ENCODE measurements at places on chromosomes 3 and 15.
A peak's percentile ranks its signal among the peaks of the same experiment; 100 is the strongest.

DNA sequence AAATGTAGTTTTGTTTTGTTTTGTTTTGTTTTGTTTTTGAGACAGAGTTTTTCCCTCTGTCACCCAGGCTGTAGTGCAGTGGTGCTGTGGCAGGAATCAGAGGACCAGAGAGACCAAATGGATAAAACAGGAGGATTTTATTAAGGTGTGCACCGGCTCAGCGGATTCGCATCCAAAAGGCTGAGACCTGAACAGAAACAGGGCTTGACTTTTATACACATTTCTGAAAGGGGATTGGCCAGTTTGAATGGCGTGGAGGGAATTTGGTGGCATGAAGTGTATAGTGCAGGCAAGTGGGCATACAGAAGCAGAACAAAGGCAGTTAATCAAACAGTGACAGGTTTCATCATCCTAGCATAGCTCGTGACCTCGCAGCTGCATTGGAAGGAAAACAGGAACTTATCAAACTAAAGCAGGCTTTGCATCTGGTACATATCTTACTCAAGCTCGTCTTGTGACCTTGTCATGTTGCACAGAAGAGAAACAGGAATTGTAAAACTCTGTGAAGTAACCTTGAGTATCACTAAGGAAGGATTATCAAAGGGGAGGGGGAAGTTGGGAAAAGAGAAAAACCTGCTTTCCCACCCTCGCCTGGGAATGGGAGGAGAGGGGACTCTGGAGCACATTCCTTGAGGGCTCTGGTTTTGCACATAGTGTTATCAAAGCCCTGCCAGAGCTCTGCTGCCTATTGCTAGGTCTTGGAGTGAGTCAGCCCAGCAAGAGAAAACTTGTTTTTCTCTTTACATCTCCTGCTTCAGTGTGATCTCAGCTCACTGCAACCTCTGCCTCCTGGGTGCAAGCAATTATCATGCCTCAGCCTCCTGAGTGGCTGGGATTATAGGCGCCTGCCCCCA lies 38.5 kb downstream of the C3orf62 start:
- DNase-seq = no peak

DNA sequence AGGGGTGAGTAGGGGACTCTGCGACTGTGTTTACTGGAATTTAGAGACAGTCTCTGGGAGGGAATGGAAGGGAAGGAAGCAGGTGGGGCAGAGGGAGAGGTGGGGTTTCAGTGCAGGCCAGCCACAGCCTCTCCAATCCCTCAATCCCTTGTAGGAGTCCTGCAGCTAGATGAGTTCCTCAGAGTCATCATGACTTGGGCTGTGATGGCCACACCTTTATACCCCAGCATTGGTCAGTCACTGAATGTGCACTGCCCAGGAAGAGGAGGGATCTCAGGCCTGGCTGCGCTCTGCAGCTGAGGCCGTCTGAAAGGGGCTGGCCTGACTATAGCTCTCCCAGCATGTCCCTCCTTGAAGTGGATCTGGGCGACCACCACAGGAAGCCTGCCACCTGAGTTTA lies 67.3 kb upstream of the GLCE start:
- DNase-seq = no peak

DNA sequence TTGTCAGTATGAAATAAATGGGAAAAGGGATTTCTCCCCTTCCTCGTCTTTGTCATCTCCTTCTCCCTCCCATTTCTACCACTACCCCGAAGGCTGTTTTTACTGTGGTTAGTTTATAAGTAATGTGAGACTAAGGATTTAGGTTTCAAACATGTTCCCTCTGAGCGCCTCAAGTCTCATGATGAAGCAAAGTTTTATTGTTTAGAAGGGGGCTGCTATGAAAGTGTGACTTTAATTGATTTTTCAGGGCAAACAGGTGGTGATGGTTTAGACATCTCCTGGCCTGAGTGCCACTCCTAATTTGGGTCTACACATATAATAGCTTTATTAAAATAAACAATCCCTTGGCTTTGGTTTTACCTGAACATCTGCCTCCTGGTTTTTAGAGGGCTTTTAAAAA lies 185.5 kb downstream of the MCTP2 start:
- peak; percentile 36 for DNase-seq

- DNase-seq = no peak
Measured at GRCh38 chr3:124907957-124908356, 20.8 kb upstream of the ITGB5 start.

GRCh38 chr15:91981821-91982800 lies 128.6 kb downstream of the SLCO3A1 start:
- DNase-seq = no peak

- no peak for DNase-seq
Measured at GRCh38 chr3:76872999-76873398, 166.9 kb upstream of the ROBO2 start.

DNA sequence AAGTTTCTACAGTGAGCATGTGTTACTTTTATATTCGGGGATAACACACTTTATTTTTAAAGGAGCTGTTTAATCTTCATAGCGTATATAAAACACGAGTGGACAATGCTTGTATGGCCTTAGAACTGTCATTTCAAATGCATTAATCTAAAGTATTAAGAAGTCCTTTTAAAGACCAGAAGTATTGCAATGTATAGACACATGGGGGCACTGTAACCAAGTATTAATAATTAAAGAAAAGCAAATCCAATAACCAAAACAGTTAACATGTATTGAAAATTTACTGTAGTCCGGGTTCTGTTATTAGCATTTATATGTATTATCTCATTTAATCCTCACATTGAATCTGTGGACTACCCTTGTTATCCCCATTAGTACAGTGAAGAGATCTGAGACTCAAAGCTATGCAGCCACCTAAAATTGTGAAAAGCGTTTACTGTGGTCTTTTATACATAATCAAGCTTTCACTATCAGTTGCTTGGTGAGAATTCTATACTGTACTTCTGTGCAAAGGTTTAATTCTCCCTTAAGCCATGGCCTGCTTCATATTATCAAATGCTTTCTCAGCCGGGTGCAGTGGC lies 10.1 kb downstream of the ARL14 start:
- DNase-seq = no peak

GRCh38 chr3:148528024-148528423 lies 169.7 kb upstream of the AGTR1 start:
- DNase-seq = no peak

DNA sequence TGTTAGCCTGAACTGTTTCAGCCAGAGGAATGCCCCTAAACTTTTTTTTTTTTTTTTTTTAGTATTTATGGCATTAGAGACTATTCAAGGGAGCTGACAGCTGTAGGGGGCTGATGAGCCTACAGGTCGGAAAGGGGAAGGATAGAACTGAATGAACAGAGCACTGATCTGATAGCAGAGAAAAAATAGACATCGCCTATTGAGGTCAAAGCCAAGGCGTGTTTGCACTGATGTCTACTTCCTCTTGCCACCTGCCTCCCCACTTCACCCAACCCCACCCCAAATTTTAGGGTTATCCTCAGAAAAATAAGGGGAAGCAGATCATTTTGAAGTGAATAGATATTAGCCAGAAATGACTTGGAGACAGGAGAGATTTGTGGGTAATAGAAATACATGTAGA lies 3.0 kb upstream of the ZMAT3 start:
- no peak for DNase-seq

DNA sequence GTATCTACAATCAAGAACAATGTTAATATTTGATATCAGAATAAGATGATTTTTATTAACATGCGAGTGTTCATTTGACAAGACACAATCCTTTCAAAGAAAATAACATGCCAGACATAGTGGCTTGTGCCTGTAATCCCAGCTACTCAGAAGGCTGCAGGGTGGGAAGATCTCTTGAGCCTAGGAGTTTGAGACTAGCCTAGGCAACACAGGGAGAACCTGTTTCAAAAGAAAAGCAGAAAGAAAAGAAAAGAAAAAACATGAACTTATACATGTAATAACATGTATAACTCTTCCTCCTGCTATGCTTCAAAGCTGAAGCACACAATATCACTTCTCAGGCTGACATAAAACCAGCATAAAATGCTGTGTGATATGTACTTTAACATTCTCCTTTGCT lies 253.7 kb downstream of the FOXP1 start:
- DNase-seq = no peak

DNA sequence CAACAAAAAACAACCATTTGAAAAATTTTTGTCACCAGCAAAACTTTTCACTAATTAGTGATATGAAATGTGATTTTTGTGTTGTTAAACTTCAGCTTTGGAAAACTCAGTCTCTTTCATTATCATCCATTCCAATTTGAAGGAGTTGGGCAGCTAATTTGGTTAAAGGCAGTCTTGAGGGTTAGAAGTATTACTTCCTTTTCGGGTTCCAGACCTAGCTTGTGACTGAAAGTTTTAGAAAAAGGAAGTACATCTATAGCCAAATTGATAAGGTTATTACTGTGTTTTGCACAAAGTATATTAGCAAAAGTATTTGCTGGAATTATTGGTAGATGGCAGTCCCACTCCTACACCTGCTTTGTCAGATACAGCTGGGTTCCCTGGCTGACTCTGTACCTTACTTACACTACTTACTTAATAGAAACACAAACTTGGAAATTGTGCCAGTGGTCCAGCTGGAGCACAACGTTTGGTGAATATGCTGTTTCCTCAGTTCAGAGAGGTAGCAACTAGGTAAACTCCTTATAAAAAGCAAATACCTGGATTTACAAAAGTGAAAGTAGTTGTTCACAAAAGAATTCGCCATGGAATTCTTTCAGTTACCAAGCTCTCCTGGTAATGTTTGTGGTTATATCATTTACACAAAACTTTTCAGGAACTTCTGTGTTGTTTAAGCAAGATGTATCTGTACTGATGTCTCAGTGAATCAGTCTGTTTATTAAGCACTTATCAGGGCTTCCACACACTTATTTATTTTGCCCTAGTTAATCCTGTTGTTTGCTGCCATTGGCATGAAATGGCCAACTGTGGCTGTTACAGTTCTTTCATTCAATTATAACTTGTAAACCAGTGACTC lies 31.6 kb downstream of the TIPARP start:
- no peak for DNase-seq

DNA sequence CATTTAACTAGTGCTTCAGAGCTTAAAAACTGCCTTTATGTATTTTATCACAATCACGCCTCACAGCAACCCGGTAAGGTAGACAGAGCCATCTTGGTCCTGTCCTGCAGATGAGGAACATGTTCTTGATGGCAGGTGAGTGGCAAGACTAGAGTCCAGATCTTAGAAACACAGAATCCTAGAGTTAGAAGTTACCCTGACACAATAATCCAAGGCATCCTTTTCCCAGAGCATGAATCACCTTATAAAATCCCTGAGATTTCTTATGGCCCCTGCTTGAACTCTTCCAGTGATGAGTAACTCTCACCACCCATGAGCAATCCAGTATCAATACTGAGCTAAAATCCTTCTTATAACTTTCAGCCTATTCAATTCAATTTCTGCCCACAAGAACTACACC lies 16.9 kb downstream of the POPDC2 start:
- DNase-seq = no peak

- no peak for DNase-seq
Measured at GRCh38 chr3:20100151-20100550, 59.9 kb downstream of the KAT2B start.

- DNase-seq = no peak
Measured at GRCh38 chr3:174159604-174160003, 699.5 kb upstream of the NAALADL2 start.

DNA sequence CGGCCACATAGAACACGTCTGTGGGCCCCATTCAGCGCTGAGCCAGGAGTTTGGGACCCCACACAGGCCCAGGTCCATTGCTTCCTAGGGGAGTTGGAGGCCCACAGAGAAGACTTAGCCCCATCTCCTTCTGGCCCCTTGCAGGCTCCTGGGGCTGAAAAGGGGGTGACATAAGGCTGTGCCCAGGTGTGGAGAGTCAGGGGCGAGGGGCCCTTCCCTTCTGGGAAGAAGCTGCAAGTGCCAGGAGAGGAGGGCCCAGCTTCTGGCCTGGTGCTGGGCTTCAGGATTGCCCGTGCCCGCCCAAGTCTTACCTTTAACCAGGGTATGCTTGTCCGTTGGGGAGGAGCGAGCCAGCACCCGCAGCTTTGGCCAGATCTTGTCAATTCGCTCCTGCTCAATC lies 28.9 kb upstream of the SEC13 start:
- DNase-seq = no peak

- DNase-seq = no peak
Measured at GRCh38 chr3:187445356-187445755, 77.2 kb downstream of the RTP4 start.

DNA sequence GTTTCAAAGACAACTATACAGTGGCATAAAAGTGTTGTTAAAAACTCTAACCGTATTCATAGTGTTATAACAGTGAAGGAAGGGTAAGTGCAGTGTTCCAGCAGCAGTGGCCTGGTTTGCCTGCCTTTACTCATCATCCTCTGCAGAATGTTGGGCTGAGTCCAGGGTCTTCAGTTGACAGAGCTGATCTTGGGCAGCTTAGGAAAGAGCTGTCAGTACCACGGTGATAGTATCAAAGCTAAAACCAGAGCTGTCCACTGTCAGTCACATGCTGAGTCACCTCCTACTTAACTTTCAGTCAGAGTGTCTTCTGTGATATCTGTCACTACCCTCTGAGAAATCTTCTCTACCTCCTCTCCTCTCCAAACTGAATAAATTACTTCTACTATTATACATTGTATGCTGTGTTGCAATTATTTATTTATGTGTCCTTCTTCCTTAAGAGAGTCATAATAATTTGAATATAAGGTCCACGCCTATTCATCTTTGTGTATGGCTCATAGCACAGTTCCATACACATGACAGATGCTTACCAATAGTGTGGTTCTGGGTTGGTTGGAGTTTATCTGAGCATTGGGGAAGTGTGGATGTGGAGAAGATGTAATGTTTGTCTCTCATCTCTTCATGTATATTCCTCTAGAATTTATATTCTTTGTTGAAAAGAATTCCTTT lies 242.1 kb downstream of the ZIC1 start:
- no peak for DNase-seq

DNA sequence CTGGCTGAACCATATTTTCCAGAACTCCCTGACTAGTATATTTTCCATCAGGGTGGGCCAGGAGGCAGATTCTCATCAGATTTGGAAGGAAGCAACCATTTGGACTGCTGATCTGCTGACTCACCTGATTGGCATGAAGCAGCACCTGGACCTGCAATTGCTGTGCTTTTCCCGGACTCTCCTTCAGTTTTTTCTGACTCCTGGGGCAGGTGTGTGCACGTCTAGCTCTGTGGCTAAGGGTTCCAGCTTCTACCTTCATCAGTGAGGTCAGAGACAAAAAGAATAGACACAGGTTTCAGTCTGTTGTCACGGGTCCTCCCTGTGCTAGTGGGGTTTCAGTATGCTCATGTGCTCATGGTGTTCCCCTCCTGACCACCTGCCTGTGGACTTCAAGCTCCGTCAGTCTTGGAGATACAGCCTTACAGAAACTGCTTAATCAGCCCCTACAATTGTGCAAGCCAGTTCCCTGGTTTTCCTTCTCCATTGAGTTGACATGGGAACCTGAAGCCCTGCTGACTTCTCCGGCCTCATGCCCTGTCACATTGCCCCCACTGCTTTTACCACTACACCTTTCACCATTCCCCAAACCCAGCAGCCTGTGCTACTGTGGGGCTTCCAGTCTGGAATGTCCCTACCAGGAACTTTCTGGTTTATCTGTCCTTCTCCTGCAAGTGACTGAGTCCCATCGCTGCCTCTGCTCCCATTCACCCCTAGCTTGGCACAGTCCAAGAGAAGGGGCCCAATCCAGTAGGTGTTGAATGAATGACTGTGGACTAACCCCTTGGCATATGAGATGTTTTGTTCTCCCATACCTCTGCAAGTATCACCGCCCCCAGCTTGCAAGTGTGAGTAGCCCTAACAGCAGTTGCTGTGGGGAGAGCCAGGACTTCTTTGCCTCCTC lies 31.7 kb downstream of the HMCES start:
- DNase-seq = no peak

All from NCI-H2081 treated with DMSO at 0.1 percent for 48 hours (cell line).